ENCODE measurements at places on chromosomes 7 and 10.

DNA sequence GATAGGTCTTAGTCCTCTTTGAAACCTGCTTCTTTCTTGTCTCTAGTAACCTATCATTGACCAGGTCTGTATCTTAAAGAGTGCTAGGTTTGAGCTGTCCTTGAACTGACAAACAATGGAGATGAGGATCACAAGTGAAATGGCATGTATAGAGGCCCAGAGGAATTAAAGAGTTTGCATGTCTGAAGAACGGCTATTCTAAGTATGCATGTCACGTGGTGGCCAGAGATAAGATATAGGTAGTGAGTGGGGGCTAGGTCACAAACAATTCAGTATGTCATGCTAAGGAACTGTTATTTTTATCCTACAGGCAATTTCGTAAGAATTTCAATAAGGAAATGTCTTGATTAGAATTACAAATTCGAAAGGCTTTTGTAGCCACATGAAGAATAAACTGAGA, 95.3 kb downstream of the SUGCT start:
- no peak overlapping the region for H3K4me3 ChIP-seq
- DNase-seq: no peak
- no peaks in the 10 kb centered on the region for H3K36me3 ChIP-seq
- H3K4me1 ChIP-seq: no peaks in the 10 kb centered on the region
- no peaks in the 10 kb centered on the region for H3K27me3 ChIP-seq

- no peaks in the 10 kb centered on the region for H3K36me3 ChIP-seq
- no peaks in the 10 kb centered on the region for H3K4me1 ChIP-seq
- no peak overlapping the region for H3K27ac ChIP-seq
Measured at GRCh38 chr10:14438576-14438975, 107.9 kb upstream of the FRMD4A start.

- H3K36me3 ChIP-seq: no peaks in the 10 kb centered on the region
- no peaks in the 10 kb centered on the region for H3K27me3 ChIP-seq
- peaks cover 89% of the 10 kb centered on the region for H3K4me1 ChIP-seq
- peak overlapping the region; percentile 92 for H3K27ac ChIP-seq
- no peak overlapping the region for H3K4me3 ChIP-seq
- peak; percentile 82 for DNase-seq
Measured at GRCh38 chr10:79148452-79149344, 79.9 kb downstream of the ZMIZ1 start.

GRCh38 chr10:34742456-34742855, 72.6 kb downstream of the PARD3 start:
- H3K27me3 ChIP-seq: no peaks in the 10 kb centered on the region
- no peak overlapping the region for H3K4me3 ChIP-seq
- no peak overlapping the region for H3K27ac ChIP-seq
- no peak for DNase-seq

DNA sequence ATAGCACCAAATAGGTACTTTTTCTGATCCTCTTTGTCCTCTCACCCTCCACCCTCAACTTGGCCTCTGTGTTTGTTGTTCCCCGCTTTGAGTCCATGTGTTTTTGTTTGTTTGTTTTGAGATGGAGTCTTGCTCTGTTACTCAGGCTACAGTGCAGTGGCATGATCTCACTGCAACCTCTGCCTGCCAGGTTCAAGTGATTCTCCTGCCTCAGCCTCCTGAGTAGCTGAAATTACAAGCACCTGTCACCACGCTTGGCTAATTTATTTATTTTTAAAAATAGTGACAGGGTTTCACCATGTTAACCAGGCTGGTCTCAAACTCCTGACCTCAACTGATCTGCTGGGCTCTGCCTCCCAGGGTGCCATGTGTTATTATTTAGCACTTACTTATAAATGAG, 5.3 kb downstream of the ZNF273 start:
- H3K4me3 ChIP-seq: no peak overlapping the region
- no peaks in the 10 kb centered on the region for H3K27me3 ChIP-seq
- H3K36me3 ChIP-seq: no peaks in the 10 kb centered on the region
- peaks cover 5% of the 10 kb centered on the region for H3K4me1 ChIP-seq

- no peak overlapping the region for H3K27ac ChIP-seq
- H3K4me3 ChIP-seq: no peak overlapping the region
- no peaks in the 10 kb centered on the region for H3K36me3 ChIP-seq
- DNase-seq: no peak
- peaks cover 5% of the 10 kb centered on the region for H3K4me1 ChIP-seq
- no peaks in the 10 kb centered on the region for H3K27me3 ChIP-seq
Measured at GRCh38 chr10:5555021-5555510, 30.3 kb downstream of the CALML3 start.

GRCh38 chr10:51204066-51204465, 129.8 kb downstream of the PRKG1 start:
- H3K4me1 ChIP-seq: peaks cover 4% of the 10 kb centered on the region
- H3K27ac ChIP-seq: no peak overlapping the region
- no peaks in the 10 kb centered on the region for H3K36me3 ChIP-seq

GRCh38 chr10:13234172-13234571, at the start of gene UCMA:
UCMA (minus strand) TSS chr10:13234374; CDS start chr10:13234258, 116 bp downstream.
- H3K36me3 ChIP-seq: no peaks in the 10 kb centered on the region
- no peaks in the 10 kb centered on the region for H3K4me1 ChIP-seq
- H3K27me3 ChIP-seq: no peaks in the 10 kb centered on the region
- H3K27ac ChIP-seq: no peak within 1 kb of the TSS
- no peak for DNase-seq

DNA sequence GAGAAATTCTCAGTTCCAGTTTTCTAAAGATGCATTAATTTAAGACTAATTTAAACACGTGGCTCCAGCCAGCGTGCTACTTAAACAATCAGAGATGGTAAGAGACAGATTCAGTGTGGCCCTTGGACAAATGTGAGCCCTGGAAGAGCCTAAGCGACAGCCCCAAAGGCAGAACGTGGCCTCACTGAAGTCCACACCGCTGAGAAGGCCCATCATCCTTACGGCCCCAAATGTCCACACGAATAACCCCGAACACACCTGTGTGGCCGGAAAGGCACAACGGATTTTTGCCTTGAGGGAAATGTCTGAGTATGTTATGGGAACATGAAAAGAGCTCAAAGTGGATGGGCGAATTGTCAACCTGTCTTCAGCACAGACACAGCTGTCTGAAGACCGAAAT, 3.2 kb downstream of the COX19 start:
- H3K27me3 ChIP-seq: no peaks in the 10 kb centered on the region
- no peak overlapping the region for H3K27ac ChIP-seq
- peaks cover 20% of the 10 kb centered on the region for H3K36me3 ChIP-seq
- H3K4me1 ChIP-seq: peaks cover 23% of the 10 kb centered on the region
- no peak overlapping the region for H3K4me3 ChIP-seq

GRCh38 chr10:69652111-69652856, 22.2 kb downstream of the FAM241B start:
- H3K27ac ChIP-seq: no peak overlapping the region
- peak; percentile 69 for DNase-seq
- H3K36me3 ChIP-seq: no peaks in the 10 kb centered on the region
- H3K4me1 ChIP-seq: no peaks in the 10 kb centered on the region

DNA sequence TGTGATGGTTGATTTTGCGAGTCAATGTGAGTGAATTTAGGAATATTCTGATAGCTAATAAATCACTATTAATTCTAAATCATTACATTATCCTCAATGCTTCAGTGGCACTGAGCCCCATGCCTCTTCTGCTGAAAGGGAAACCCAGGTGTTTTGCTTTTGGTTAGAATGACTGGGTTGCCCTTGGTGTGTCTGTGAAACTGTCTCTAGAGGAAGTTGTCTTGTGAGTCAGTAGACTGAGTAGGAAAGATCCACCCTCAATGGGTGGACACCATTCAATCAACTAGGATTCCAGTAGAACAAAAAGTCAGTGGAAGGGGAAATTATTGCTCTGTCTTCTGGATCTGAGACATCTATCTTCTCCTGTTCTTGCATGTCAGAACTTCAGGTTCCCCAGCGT, 472.4 kb downstream of the ANKRD7 start:
- H3K27ac ChIP-seq: no peak overlapping the region
- H3K27me3 ChIP-seq: no peaks in the 10 kb centered on the region
- H3K4me3 ChIP-seq: no peak overlapping the region
- no peaks in the 10 kb centered on the region for H3K36me3 ChIP-seq
- no peak for DNase-seq
- no peaks in the 10 kb centered on the region for H3K4me1 ChIP-seq

- no peaks in the 10 kb centered on the region for H3K4me1 ChIP-seq
- H3K27ac ChIP-seq: no peak overlapping the region
- H3K4me3 ChIP-seq: no peak overlapping the region
Measured at GRCh38 chr7:94154858-94155257, 150.7 kb upstream of the BET1 start.

GRCh38 chr10:18145652-18146051, 5.4 kb downstream of the CACNB2 start:
- no peak for DNase-seq
- H3K4me3 ChIP-seq: no peak overlapping the region
- H3K36me3 ChIP-seq: no peaks in the 10 kb centered on the region
- H3K27me3 ChIP-seq: no peaks in the 10 kb centered on the region
- H3K4me1 ChIP-seq: peaks cover 6% of the 10 kb centered on the region

GRCh38 chr7:154540596-154540995, 462.3 kb downstream of the PAXIP1 start:
- no peaks in the 10 kb centered on the region for H3K27me3 ChIP-seq
- H3K27ac ChIP-seq: no peak overlapping the region
- H3K36me3 ChIP-seq: no peaks in the 10 kb centered on the region
- H3K4me3 ChIP-seq: no peak overlapping the region
- no peak for DNase-seq
- no peaks in the 10 kb centered on the region for H3K4me1 ChIP-seq

- H3K4me3 ChIP-seq: no peak overlapping the region
- no peak overlapping the region for H3K27ac ChIP-seq
- peaks cover 49% of the 10 kb centered on the region for H3K36me3 ChIP-seq
- H3K4me1 ChIP-seq: peaks cover 22% of the 10 kb centered on the region
- no peak for DNase-seq
- H3K27me3 ChIP-seq: no peaks in the 10 kb centered on the region
Measured at GRCh38 chr7:55185321-55185802, 166.5 kb downstream of the EGFR start.

DNA sequence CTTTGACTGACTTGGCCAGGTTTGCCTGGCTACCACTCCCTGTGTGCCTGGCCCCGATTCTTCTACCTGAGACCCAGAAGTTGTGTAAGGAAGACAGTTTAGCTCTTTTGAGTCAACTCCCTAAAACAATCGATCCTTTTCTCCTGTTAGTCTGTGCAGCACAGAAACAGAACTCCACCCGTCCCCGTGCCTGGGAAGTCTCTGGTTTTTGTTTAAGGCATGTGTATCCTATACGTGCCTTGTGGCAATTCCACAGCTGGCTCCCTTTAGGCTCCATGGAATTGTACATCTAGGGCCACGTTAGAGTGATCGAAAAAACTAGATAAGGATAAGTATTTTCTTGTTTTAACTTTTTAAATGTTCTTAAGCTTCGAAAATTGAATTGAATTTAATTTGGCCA, 131.6 kb downstream of the BICC1 start:
- H3K4me3 ChIP-seq: no peak overlapping the region
- no peaks in the 10 kb centered on the region for H3K27me3 ChIP-seq
- DNase-seq: no peak
- H3K36me3 ChIP-seq: no peaks in the 10 kb centered on the region
- H3K27ac ChIP-seq: no peak overlapping the region

DNA sequence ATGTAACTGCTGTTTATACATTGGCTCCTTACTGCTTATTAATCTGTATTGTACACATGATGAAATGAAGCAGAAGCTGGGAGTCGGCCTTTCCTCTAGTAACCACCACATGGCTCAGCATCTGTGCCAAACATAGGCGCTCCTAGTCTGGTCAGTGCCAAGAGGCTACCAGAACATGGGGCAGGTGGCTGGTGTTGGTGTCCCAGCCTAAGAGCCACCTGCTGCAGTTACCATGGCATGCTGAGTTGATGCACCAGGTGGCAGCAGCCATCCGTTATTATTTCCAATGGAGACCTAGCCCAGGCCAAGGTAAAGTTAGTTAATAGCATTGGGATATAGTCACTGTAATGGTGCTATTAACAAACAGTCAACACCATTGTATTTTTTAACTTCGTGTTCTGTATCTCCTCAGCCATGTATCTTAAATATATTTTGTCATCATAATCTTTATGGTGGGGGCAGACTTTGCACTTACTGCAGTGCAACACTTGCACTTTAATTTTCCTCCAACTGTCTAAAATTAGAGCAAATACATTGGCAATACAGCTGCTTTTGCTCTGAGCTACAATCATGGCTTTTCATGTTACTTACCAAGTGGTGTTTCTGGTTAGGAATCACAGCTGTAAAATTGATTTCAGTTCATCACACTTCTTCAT, 33.1 kb downstream of the HBP1 start:
- peaks cover 36% of the 10 kb centered on the region for H3K36me3 ChIP-seq
- H3K27me3 ChIP-seq: no peaks in the 10 kb centered on the region
- no peak overlapping the region for H3K27ac ChIP-seq
- H3K4me3 ChIP-seq: no peak overlapping the region
- peak; percentile 33 for DNase-seq

DNA sequence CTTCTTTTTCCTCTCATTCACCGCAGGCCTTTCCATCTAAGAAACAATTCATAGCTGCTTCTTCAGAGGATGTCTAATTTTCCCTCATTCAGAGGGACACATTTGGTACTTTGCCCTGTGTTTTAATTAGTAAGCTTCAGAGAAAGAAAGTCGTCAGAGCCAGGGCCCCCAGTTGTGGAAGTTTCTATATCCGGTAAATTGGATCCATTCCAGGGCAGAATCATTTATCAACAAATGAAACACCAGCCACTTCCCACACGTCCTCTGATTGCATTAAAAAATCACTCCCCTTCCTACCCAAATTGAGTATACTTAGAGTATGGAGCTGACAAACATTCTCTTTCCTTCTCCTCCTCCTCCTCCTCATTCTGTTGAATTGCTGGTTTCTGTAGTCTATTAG, 205.8 kb upstream of the HDAC9 start:
- no peak overlapping the region for H3K27ac ChIP-seq
- H3K36me3 ChIP-seq: no peaks in the 10 kb centered on the region
- no peaks in the 10 kb centered on the region for H3K27me3 ChIP-seq

DNA sequence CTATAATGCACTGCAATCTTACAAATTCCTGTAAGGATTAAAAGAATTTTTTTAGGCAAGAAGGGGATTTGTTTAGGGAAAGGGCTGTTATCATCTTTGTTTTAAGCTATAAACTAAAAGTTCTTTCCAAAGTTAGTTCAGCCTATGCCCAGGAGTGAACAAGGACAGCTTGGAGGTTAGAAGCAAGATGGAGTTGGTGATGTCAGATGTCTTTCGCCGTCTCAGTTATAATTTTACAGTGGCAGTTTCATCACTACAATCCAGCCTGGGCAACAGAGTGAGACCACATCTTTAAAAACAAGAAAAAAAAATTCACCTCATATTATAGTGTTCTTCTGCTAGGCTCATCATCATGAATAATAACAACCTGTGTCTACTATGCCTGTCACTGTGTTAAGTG, 2.1 kb upstream of the TOMM7 start:
- H3K27ac ChIP-seq: no peak overlapping the region
- DNase-seq: no peak
- no peak overlapping the region for H3K4me3 ChIP-seq
- H3K4me1 ChIP-seq: peaks cover 11% of the 10 kb centered on the region

DNA sequence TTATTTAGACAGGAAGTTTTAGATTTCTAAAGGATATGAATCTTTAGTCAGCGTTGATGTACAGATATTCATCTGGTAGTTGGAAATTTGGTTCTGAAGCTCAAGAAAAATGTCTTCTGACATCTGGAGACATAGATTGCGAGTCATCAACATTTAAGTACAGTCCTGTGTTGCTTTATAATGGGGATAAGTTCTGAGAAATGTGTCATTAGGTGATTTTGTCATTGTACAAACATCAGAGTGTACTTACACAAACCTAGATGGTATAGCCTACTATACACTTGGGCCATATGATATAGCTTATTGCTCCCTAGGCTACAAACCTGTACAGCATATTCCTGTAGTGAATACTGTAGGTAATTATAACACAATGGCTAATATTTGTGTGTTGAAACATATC, 49.6 kb upstream of the UBN2 start:
- no peak overlapping the region for H3K4me3 ChIP-seq
- no peaks in the 10 kb centered on the region for H3K36me3 ChIP-seq
- H3K27ac ChIP-seq: no peak overlapping the region
- H3K27me3 ChIP-seq: no peaks in the 10 kb centered on the region
- no peaks in the 10 kb centered on the region for H3K4me1 ChIP-seq
- no peak for DNase-seq
